ENCODE measurements at places on chromosomes 2 and 18. TPM values are rescaled to one million over a fixed set of nuclear protein-coding genes. Genes with fewer than 3 reads are reported as not detected.
A peak's percentile ranks its signal among the peaks of the same experiment; 100 is the strongest.

The HK2 gene
- total RNA-seq, result 51.3 TPM

DNA sequence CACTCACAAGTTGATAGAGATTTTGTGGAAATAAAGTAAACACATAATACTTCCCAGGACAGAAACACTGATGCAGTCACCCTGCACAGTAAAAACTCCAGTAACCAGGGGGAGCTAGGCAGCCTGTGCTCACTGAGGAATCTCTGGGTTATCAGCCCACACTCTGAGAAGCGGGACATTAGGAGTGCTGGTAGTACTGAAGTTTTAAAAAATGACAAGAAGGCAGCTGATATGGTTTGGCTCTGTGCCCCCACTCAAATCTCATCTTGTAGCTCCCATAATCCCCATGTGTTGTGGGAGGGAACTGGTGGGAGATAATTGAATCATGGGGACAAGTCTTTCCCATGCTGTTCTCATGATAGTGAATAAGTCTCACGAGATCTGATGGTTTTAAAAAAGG lies 31.4 kb downstream of the KCTD1 start:
- H3K27ac ChIP-seq, result no peak overlapping the region
- peaks cover 6% of the 10 kb centered on the region for H3K4me1 ChIP-seq
- no peaks in the 10 kb centered on the region for H3K27me3 ChIP-seq
- DNase-seq, result no peak
- no peak overlapping the region for H3K4me3 ChIP-seq

- DNase-seq, result peak; percentile 22
- no peak overlapping the region for H3K4me3 ChIP-seq
- H3K27ac ChIP-seq, result no peak overlapping the region
- H3K4me1 ChIP-seq, result no peaks in the 10 kb centered on the region
- no peaks in the 10 kb centered on the region for H3K36me3 ChIP-seq
- no peaks in the 10 kb centered on the region for H3K27me3 ChIP-seq
Observed at GRCh38 chr2:241011296-241011600, 12.8 kb downstream of the SNED1 start.

DNA sequence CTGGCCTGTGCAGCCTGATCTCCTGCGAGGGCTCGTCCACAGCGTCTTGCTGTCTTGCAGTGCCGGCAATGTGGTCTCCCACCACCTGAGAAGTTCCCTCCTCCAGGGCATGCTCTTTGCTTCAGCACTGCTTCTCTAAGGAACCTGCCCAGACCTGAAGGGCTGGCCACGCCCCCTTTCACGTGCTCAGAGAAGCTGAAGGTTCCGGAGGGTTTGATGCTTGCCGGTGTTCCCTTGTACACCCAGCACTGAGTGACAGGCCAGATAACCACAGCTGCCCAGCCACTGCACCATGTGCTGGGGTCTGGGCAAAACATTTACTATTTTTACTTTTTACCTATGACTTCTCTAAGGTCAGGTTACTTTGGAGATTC lies 1.7 kb upstream of the POLR2D start:
- no peak overlapping the region for H3K27ac ChIP-seq
- peak overlapping the region; percentile 74 for H3K4me3 ChIP-seq
- no peaks in the 10 kb centered on the region for H3K27me3 ChIP-seq
- no peaks in the 10 kb centered on the region for H3K4me1 ChIP-seq

The RAX gene
- 0.37 TPM for total RNA-seq

Measured in H9 (cell line).